ENCODE measurements at places on chromosomes 13 and 19.

GRCh38 chr13:73851104-73851503 is 283.1 kb downstream of the KLF12 start:
- DNase-seq, result no peak

- DNase-seq, result no peak
Observed at GRCh38 chr19:16467581-16467980, 4.2 kb downstream of the EPS15L1 start.

DNA sequence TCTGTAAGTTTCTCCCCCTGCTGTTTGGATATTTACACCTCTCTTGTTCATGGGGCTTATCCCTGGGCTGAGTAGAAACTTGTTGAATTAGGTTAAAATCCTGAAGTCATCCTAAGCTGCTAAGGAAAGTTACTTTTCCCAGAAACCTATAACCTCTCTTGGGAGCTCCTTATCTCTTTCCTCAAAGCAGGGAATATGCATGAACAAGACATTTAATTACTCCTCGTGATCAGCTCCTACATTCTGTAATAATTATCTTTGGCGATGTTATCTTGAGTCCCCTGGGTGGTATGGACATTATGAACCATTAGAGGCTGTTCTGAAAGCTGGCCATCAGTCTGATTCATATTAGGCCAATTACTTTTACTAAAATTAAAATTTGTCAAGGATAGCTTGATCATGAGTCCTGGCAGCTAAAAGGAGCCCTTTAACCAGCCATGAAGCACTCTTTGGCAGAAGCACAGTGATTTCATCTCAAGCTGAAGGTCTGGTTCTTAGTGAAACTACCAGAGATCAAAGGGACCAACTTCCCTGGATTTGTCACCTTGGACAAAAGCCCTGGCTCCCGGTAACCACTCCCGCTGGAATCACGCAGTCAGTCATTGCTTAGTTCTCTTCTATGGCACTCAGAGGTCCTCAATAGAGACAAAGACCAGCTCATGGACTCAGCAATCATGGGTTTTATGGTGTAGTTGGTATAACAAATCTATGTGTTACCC is 811.8 kb downstream of the UQCRFS1 start:
- DNase-seq, result no peak

DNA sequence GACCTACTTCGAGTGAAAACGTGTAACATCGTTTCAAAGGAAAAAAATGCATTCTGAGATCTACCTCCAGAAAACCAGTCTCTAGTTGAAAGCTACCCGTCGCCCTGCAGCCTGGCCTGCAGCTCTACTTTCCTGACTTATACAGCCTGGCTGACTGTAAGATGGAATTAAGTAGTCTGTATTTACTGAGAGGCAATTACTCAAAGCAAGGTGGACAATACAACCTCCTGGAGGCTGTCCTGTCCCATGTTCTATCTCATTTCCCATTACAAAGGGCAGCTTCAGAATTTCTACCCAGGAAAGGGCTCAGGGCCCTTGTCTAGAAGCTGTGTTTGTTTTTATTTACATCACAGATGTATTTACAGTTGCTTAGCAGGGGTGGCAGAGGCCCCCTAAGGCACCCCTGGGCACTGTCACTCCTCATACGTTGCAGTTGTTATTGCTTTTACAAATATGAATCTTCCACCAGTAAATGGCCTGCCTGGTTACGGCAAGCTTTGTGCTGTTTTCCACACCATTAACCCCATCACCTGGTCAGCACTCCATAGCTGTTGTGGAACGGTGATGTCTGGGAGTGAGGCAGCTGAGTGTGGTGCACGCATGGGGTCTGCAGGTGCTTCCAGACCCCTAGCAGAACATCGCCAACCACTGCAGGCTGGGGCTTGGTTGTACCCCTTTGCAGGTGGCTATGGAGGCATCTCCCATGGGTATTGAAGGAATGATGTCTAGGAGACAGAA is 46.3 kb upstream of the MTIF3 start:
- no peak for DNase-seq

GRCh38 chr13:39501702-39502324 is 101.2 kb downstream of the LHFPL6 start:
- DNase-seq, result no peak

All from effector memory CD8-positive, alpha-beta T cell (primary cell).